Neural crest cell (in vitro differentiated cells): ENCODE measurements at places on chromosomes 4 and X. TPM values are rescaled to one million over a fixed set of nuclear protein-coding genes. Genes with fewer than 3 reads are reported as not detected.

Gene RAI2
- 0.63 and 0.77 TPM in 2 replicates for total RNA-seq

GRCh38 chr4:156975686-156976085, 4.1 kb upstream of the PDGFC start:
- no peaks in the 10 kb centered on the region for H3K36me3 ChIP-seq
- no peak overlapping the region for H3K27ac ChIP-seq
- no peak for DNase-seq
- H3K4me3 ChIP-seq = peak overlapping the region; percentile 72

Gene HAND2
- total RNA-seq = not detected in 2 replicates

DNA sequence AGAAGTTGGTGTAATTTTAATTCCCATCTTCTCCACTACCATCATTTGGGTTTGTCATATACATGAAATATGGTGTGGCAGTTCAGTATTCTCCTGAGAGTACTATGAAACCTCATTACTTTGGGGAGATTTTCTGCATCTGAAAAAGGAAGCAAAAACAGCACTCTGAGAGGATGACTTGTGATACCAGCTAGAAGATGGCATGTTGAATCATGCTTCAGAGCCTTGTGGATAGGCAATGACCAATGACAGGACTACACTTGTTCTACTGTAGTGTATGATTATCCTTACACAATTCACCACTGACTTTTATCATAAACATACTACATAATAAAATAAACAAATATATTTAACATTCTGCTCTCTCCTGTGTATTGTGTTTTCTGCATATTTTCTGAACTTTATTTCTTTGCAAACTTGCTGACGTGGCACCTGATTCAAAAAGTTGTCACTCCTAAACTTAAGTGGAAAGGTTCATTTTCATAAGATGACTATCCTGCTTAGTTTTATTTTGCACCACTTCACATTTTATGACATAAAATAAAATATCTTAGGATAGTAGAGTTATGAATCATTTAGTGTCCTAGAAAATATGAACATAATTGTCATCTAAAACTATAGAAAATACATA, 991.3 kb downstream of the FSTL5 start:
- no peaks in the 10 kb centered on the region for H3K36me3 ChIP-seq
- DNase-seq = no peak
- H3K4me1 ChIP-seq = no peaks in the 10 kb centered on the region
- H3K27me3 ChIP-seq = no peaks in the 10 kb centered on the region

Gene FAM47E
- 1.4 and 1.6 TPM in 2 replicates for total RNA-seq

- peaks cover 12% of the 10 kb centered on the region for H3K36me3 ChIP-seq
- DNase-seq = no peak
- H3K27ac ChIP-seq = no peak overlapping the region
- H3K4me3 ChIP-seq = no peak overlapping the region
- no peaks in the 10 kb centered on the region for H3K4me1 ChIP-seq
- H3K27me3 ChIP-seq = no peaks in the 10 kb centered on the region
Observed at GRCh38 chr4:126582737-126583136, 1050.0 kb upstream of the INTU start.

Gene STAP1
- total RNA-seq = not detected in 2 replicates

GRCh38 chr4:101187841-101188240, 159.5 kb downstream of the PPP3CA start:
- DNase-seq = no peak
- H3K4me1 ChIP-seq = peaks cover 14% of the 10 kb centered on the region
- peaks cover 3% of the 10 kb centered on the region for H3K36me3 ChIP-seq
- no peaks in the 10 kb centered on the region for H3K27me3 ChIP-seq

Gene LRAT
- 0.09 and 0.20 TPM in 2 replicates for total RNA-seq

Gene FAAH2
- 0.52 and 0.63 TPM in 2 replicates for total RNA-seq

DNA sequence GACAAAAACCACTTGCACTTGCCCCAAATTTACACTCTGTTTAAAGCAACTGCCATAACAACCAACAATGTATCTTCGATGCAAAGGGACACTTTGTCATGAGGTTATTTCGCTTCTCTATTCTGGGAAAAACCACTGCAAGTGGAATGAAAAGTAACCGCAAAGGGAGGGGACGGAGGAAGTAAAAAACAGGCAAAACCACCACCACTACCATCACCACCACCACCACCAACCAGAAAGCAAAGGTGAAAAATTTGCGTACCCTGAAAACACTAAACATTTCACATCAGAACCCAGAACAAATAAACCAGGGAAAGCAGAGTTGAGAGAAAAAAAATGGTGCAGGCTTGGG, 1.2 kb upstream of the N4BP2 start:
- no peaks in the 10 kb centered on the region for H3K27me3 ChIP-seq
- peaks cover 2% of the 10 kb centered on the region for H3K36me3 ChIP-seq
- H3K4me1 ChIP-seq = peaks cover 40% of the 10 kb centered on the region
- peak overlapping the region; percentile 89 for H3K4me3 ChIP-seq

DNA sequence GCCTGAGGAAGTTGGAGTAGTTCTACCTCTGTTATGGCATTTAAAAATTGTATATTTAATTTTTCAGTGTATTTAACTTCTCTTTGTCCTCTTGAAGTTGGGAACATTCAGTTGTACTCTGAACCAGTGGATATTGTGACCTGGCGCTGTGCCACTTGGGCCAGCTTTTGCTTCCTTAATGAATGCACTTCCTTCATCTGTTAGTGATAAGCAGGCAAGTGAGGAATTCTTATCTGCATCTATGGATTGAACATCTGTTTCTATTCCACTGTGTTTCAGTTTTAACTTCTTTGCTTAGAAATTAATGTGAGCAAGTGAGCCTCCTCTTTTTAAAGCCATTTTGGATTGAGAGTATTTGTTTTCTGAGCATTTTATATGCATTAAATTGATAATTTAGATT, 128.3 kb downstream of the UCHL1 start:
- H3K4me1 ChIP-seq = peaks cover 15% of the 10 kb centered on the region
- no peak overlapping the region for H3K27ac ChIP-seq
- no peak for DNase-seq
- no peaks in the 10 kb centered on the region for H3K27me3 ChIP-seq
- no peak overlapping the region for H3K4me3 ChIP-seq
- no peaks in the 10 kb centered on the region for H3K36me3 ChIP-seq

- peaks cover 41% of the 10 kb centered on the region for H3K27me3 ChIP-seq
- peaks cover 12% of the 10 kb centered on the region for H3K4me1 ChIP-seq
- H3K27ac ChIP-seq = no peak overlapping the region
- H3K4me3 ChIP-seq = peak overlapping the region; percentile 90
- DNase-seq = no peak
Observed at GRCh38 chrX:15737190-15737958, 696 bp upstream of the CA5B start.

Gene EBP
- 155 and 168 TPM in 2 replicates for total RNA-seq

DNA sequence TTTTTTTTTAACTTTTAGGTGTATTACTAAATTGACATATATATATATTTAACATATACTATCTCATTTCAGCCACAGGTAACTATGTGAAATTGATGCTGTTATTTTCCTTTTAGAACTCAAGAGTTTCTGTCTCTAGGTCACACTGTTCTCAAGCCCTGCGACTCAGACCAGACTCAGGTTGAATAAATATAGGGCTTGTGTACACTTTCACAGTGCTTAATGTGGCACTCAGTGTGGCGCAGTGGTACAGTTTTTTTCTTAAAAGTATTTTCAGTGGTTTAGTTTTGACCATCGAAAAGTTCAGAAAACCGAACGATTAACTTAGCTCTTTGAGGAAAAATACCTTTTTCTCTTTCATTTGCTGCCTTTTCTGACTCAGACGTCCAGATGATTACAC, 24.7 kb downstream of the PACRGL start:
- H3K27me3 ChIP-seq = no peaks in the 10 kb centered on the region
- DNase-seq = no peak
- H3K4me3 ChIP-seq = no peak overlapping the region

GRCh38 chrX:132622130-132622529, 133.3 kb upstream of the MBNL3 start:
- no peak for DNase-seq
- H3K36me3 ChIP-seq = no peaks in the 10 kb centered on the region
- H3K27ac ChIP-seq = no peak overlapping the region
- no peaks in the 10 kb centered on the region for H3K4me1 ChIP-seq

GRCh38 chrX:140505421-140506337, 810 bp upstream of the SOX3 start:
- peaks cover 61% of the 10 kb centered on the region for H3K4me1 ChIP-seq
- peak; percentile 50 for DNase-seq
- peak overlapping the region; percentile 95 for H3K27ac ChIP-seq
- peaks cover 17% of the 10 kb centered on the region for H3K36me3 ChIP-seq

DNA sequence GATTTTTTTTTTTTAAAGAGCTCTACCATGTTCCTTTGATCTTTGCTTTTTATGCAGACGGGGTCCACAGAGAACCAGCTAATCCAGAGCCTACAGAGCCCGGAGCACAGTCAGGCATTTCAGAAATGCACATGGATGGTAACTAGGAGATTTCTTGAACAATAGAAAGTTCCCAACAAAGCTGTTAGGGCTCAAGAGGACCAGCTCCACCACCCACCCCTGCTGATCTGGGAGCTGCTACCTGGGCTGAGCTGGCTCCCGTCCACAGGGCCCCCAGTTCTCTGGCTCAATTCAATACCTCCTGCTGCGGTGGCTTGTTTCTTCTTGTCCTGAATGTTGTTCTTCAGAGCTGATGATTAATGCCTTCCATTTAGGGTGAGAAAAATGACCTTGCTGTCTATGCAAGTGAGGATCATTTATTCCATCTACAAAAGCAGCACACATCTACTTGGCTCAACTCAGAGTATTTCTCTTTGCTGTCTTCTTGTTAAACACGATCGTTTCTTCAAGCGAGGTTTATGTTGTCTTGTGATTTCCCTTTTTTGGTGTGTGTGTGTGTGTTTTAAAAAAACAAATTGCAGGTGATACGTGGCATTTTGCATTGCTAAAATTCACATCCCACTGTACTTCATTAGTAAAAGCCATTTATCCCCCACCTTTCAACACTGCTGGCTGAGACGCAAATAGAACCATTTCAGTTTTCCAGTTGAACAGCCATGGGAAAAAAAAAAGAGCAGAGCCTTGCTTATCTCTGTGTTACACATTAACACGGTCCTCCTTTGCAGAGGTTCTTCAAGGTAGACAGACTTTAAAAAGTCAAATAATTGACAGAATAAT, 31.3 kb downstream of the IGFBP7 start:
- H3K4me1 ChIP-seq = peaks cover 15% of the 10 kb centered on the region
- H3K36me3 ChIP-seq = no peaks in the 10 kb centered on the region
- DNase-seq = no peak
- no peaks in the 10 kb centered on the region for H3K27me3 ChIP-seq
- no peak overlapping the region for H3K4me3 ChIP-seq

DNA sequence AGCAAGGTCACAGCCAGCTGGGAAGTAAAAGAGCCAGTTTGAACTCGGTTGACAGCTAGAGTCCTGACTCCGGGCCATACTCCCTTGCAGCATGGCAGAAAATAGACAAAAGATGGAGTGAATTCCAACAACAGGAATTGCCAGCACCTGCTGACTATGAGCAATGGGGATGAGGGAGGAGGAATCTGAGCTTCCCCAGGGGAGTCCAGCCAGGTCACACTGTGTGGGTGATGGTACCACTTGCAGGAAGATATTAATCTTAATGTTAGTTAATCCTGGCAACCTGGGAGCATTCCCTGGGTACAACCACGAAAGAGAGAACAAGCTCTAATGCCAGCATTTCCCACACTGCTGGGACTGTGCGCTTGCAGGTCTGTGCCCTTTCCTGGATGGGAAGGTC, 48.1 kb upstream of the S100G start:
- peaks cover 42% of the 10 kb centered on the region for H3K36me3 ChIP-seq
- H3K4me1 ChIP-seq = no peaks in the 10 kb centered on the region
- no peak overlapping the region for H3K27ac ChIP-seq
- H3K27me3 ChIP-seq = no peaks in the 10 kb centered on the region

- H3K4me3 ChIP-seq = no peak overlapping the region
- H3K27ac ChIP-seq = no peak overlapping the region
Observed at GRCh38 chr4:78002260-78002659, 54.9 kb upstream of the FRAS1 start.

DNA sequence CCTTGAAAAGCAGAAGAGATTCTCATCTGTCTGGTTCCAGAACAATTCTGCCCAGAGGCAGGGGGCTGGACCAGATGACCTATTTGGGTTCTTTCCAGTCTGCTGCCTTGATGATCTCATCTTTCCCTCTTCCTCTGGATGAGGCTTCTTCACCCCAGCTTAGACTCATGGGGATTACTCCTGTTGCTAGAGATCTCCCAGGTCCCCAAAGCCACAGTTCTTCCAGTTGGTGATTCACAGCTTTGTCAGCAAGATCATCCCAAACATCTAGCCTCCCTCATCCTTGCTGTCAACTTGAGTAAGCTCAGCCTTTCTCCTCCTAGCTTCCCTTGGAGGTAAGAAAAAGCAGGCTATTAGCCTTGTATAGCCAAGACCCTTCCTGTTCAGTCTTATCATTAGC, 64.2 kb upstream of the PJA1 start:
- no peak overlapping the region for H3K4me3 ChIP-seq
- H3K27me3 ChIP-seq = no peaks in the 10 kb centered on the region

GRCh38 chrX:52574416-52575275, 57.8 kb upstream of the XAGE1B start:
- H3K27ac ChIP-seq = no peak overlapping the region
- no peaks in the 10 kb centered on the region for H3K27me3 ChIP-seq
- no peaks in the 10 kb centered on the region for H3K36me3 ChIP-seq
- peaks cover 4% of the 10 kb centered on the region for H3K4me1 ChIP-seq
- peak; percentile 44 for DNase-seq

DNA sequence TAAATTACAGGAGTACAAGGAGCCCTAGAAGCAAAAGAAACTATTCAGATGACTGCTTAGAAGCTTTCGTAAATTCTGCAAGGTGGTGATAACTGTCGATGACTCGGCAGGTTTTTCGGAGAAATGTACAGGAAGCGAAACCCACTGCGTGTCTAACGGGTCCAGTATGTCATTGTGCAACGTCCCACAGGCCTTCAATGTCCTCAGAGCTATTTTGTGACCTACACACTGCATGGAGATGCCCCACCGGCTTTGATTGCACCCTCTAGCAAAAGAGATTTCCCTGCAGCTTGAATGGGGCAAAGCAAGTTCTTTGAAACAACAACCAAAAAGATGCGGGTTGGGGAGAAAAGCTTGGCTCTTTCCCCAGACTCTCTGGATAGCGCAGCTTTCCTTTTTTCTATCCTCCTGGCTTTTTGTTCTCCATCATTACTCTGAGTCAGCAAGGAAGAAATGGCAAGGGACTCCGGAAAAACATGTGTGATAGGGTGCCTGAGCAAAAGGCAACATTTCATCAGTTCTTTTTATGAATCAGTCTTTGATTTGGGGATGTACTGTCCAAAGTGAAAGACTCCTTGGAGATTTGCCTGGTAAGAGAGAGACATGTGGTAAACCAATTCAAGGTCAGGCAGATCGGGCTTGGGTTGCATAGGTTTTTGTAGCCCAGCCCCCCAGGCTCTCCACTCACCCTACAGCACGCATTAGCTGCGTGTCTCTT, 112.0 kb upstream of the TBL1X start:
- peaks cover 7% of the 10 kb centered on the region for H3K36me3 ChIP-seq
- H3K27me3 ChIP-seq = no peaks in the 10 kb centered on the region
- peaks cover 16% of the 10 kb centered on the region for H3K4me1 ChIP-seq

Gene ZAR1
- 0.27 TPM in 1 of 2 replicates, not detected in the other for total RNA-seq

Gene ZCCHC12
- 2.8 and 3.7 TPM in 2 replicates for total RNA-seq

DNA sequence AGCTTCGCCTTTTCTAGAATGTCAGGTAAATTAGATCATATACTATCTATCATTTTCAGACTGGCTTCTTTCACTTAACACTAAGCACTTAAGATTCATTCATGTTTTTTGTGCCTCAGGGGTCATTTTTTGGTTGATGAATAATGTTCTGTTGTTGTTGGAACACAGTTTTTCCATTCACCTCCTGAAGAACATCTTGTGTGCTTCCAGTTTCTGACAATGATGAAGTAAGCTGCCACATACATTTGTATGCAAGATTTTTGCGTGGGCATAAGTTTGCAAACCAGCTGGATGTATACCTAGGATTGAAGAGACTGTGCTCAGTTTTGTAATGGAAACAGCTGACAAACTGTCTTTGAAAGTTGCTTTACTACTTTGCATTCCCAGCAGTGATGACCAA, 37.6 kb downstream of the MAGEA9 start:
- peaks cover 4% of the 10 kb centered on the region for H3K27me3 ChIP-seq
- no peak overlapping the region for H3K27ac ChIP-seq
- no peak overlapping the region for H3K4me3 ChIP-seq
- DNase-seq = no peak
